ENCODE measurements at places on chromosomes 2 and 18.

- DNase-seq = no peak
Observed at GRCh38 chr2:125707611-125708010, 948.3 kb upstream of the GYPC start.

- no peak for DNase-seq
Observed at GRCh38 chr18:228586-228985, 39.3 kb downstream of the THOC1 start.

DNA sequence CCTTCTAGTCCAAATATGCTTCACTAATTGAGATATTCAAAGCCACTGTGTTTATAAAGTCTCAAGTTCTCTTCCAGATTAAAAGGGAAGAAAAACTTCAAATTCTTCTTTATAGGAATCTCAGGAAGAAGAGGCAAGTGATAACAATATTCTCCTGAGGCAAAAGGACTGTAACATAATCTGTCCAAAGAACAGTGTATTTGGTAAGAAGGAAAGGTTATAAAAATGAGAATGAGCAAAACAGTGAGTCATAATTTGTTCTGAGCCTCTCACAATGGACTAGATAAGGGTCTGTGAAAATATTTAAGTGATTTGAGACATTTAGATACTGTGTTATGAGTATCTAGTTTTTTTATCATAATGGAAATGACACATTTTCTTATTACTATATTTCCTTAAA lies 44.3 kb downstream of the SNRPD1 start:
- no peak for DNase-seq

DNA sequence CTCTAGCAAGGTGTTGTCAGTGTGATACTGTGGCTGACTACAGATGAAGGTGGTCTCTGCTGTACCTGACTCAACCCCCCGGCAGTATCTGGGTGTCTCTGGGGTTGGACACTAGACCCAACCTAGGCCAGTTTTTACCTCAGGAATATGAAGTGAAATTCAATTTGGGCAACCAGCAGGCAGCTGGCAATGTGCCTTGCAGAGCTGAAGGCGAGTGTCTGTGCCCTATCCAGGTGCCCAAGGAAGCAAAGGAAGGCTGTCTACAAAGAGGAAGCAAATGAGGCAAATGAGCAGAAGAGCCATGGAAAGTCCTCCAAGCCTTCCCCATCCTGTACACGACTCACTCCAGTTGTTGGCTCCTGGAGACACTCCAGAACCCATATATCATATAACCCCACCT lies 264.6 kb upstream of the AGAP1 start:
- DNase-seq = no peak

GRCh38 chr2:33030326-33030725 lies 83.6 kb downstream of the LTBP1 start:
- no peak for DNase-seq

DNA sequence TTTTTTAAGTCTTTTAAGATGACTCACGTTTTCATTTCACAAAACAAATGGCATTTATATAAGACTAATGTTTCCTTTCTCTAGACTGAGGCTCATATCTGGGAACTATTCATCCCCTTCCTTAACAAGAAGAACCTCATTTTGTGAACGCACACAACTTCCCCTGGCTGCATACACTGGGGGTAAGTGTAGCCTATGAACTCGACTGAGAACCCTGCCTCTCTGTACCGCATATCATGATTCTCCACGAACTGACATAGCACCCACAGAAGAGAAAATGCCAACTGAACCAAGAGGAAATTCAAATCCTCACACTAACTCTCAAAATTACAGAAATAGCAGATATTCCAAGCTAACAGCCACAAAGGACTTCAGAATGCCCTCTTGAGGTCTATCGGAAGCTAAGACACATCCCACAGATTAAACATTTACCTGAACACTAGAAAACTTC lies 236.7 kb downstream of the TCF4 start:
- DNase-seq = no peak

GRCh38 chr2:223925106-223925505 lies 20.0 kb downstream of the WDFY1 start:
- DNase-seq = no peak

GRCh38 chr2:236882930-236883329 lies 202.8 kb upstream of the COPS8 start:
- no peak for DNase-seq

DNA sequence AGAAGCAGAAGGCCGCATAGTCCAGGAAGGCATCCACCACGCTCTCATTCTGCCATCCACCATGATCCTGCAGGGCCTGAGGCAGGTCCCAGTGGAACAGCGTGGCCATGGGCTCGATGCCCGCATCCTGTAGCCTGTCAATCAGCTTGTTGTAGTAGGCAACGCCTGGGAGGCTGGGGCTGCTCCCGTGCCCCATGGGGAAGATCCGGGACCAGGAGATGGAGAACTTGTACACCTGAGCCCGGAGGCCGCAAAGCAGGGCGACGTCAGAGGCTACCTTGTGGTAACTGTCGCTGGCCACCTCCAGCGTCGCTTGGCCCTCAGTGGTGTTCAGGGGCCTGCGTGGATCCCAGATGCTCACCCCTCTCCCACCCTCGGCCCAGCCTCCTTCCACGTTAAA lies 19.5 kb downstream of the LCT start:
- DNase-seq = no peak

- DNase-seq = no peak
Observed at GRCh38 chr2:142714600-142714999, 162.9 kb upstream of the KYNU start.

Measured in left renal cortex interstitium (tissue), 4 donors.